Epithelial cell of proximal tubule (primary cell): ENCODE measurements at places on chromosomes 2 and 18. TPM values are rescaled to one million over a fixed set of nuclear protein-coding genes. Genes with fewer than 3 reads are reported as not detected.
A peak's percentile ranks its signal among the peaks of the same experiment; 100 is the strongest.

DNA sequence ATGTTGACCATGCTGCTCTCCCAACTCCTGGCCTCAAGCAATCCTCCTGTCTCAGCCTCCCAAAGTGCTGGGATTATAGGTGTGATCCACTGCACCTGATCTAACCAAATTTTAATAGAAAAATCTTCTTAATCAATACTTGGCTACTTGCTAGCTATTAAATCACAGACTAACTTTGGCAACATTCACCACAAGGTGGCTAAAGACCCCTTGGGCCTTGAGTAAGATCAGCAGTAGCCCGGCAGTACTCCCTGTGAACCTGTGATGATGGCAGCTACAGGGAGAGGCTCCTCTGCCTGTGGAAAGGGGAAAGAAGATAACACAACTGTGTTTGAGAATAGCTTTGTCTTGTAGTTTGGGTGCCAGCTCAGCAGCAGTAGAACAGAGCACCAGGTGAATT is 102.9 kb downstream of the SLC39A10 start:
- no peak for DNase-seq

GRCh38 chr18:71105078-71105819 is 816.4 kb downstream of the SOCS6 start:
- DNase-seq = no peak

The GRB14 gene
- 22.3 and 24.1 TPM in 2 replicates for total RNA-seq

The RFTN2 gene
- total RNA-seq = not detected in 2 replicates

GRCh38 chr2:8234757-8235374 is 447.0 kb upstream of the ID2 start:
- no peak for DNase-seq

GRCh38 chr2:86661333-86661732 is 37.7 kb upstream of the RNF103 start:
- no peak for DNase-seq

- no peak for DNase-seq
Observed at GRCh38 chr2:128436479-128437203, 118.0 kb upstream of the HS6ST1 start.

The FNDC4 gene
- total RNA-seq = 7.3 and 26.6 TPM in 2 replicates

GRCh38 chr18:46917803-46918600 is 600 bp downstream of the KATNAL2 start:
- no peak for DNase-seq

- no peak for DNase-seq
Observed at GRCh38 chr2:115389024-115389423, 946.6 kb downstream of the DPP10 start.

- no peak for DNase-seq
Observed at GRCh38 chr2:46277431-46278190, 19.6 kb upstream of the EPAS1 start.

The MC2R gene
- not detected in 2 replicates for total RNA-seq

DNA sequence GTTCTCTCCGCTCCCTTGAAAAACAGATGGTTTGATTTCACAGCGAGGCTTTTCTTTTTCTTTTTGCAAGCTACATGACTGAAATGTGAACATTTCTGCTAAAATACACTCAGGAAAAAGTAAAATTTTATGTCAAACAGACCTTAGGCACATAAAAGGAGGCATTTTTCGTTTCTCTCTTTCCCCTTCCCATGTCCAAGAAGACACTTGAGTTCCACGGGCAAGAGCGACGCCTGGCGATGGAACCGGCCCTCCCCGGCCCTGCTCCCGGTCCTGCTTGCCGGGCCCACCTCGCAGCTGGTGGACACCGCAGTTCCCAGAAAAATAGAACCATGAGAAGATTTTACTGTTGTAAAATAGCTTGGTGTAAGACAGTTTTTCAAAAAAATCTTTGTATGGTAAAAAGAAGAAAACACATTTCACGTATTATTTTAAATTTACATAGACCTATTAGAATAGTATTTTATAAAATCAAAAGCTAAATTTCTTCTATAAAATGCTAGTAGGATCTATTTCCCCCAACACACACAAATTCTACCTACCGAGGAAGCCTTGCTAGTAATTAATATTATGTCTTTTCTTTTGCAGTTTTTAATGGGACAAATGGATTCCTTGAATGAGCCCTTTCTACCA is 2.3 kb upstream of the ALKAL2 start:
- peak; percentile 50 for DNase-seq

- DNase-seq = no peak
Observed at GRCh38 chr18:10231220-10231619, 223.2 kb upstream of the APCDD1 start.

DNA sequence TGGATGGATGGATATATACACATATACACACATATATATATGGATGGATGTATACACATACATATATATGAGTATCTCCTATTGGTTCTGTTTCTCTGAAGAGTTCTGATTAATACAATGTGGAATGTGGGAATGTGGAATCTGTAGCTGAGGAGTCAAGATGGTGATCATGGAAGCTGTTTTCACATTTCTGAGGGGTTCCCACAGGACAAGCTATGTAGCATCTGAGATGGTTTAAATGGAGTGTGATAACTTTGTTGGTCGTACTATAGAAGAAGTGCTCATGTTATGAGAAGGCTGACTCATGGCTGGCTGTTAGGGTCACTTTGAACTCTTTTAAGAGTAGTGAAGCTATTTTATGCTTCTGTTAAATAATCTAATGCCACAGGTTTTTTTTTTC is 279.7 kb downstream of the MEIS1 start:
- no peak for DNase-seq

The SULT1C2 gene
- 3.2 and 4.3 TPM in 2 replicates for total RNA-seq

DNA sequence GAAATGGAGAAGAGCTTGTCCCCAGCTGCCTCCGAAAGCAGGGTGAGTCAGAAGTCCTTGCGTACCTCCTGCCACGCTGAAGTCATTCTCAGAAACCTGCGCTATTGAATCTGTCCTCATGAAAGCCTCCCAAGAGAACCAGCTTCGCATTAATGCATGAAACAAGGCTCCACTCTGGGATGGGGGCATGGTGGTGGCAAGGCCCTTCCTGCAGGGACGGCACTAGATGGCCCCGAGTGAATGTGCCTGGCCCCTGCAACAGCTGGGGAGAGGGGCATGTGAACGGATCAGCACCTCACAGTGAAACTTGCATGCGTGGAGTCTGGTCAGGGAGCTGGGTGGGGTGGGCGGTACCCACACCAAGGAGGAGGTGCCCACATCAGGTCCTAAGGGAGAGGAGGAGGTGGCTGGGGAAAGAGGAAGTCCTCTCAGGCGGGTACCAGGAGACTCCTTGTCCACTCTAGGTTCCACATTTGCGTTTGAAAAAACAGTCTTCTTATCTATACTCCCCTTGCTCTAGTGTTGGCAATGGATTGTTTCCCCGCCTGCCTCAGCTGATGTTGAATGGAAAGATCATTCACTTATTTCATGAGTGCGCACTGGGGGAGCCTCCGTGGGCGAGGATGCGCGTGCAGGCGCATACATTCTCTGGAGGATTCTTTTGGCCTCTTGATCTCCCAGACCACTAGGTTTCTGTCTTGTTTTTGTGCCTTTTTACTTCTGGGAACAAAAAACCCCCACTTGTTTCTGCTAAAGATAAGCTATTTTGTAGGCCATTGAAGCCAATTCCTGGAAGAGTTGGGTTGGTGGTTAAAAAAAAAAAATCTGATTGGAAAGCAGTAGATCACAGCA is 104.7 kb downstream of the KLHL29 start:
- no peak for DNase-seq

The ASXL3 gene
- total RNA-seq = under 0.01 and 0.23 TPM in 2 replicates

The CRYGB gene
- total RNA-seq = not detected in 2 replicates

DNA sequence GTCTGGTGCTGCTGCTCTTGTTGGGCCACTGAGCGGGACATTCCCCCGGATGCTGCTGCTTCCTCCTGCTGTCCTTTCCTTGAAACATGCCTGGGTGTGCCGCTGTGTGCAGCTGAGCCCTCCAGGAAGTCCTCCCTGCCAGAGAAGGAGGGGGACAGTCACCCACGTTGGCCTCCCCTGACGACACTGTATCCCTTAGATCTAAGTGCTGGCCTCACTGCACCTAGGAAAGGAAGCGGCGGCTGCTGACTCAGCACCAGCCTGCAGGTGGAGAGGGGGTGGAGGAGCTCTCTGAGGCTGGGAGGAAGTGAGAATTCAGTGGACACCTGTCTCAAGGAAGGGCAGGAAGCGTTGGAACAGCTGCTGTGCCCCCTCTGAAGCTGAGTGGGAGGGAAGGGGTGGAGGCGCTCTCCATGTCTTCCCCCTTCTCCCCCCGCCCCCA is 239.8 kb downstream of the HAUS1 start:
- DNase-seq = no peak

DNA sequence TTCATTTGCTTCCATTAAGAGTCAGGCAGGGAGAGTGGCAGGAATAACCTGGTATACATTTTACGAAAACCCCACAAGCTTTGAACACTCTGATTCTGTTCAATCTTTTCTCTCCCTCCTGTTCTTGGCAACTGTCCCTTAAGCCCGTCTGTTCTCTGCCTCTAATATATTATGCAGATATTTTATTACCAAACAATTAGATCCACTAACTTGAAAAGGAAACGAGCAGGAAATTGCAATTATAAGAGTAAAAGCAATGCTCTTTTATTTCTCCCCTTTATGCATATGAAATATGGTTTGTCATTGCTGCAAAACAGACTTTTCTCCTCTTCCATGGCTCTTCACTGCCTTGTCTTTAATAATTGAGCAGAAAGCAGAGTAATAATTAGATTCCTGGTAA is 149.1 kb upstream of the CELF4 start:
- DNase-seq = no peak

GRCh38 chr2:26184121-26184520 is 11.2 kb downstream of the GAREM2 start:
- no peak for DNase-seq

The LYPD6 gene
- total RNA-seq = 7.5 and 7.9 TPM in 2 replicates

The LYG2 gene
- total RNA-seq = not detected in 2 replicates

DNA sequence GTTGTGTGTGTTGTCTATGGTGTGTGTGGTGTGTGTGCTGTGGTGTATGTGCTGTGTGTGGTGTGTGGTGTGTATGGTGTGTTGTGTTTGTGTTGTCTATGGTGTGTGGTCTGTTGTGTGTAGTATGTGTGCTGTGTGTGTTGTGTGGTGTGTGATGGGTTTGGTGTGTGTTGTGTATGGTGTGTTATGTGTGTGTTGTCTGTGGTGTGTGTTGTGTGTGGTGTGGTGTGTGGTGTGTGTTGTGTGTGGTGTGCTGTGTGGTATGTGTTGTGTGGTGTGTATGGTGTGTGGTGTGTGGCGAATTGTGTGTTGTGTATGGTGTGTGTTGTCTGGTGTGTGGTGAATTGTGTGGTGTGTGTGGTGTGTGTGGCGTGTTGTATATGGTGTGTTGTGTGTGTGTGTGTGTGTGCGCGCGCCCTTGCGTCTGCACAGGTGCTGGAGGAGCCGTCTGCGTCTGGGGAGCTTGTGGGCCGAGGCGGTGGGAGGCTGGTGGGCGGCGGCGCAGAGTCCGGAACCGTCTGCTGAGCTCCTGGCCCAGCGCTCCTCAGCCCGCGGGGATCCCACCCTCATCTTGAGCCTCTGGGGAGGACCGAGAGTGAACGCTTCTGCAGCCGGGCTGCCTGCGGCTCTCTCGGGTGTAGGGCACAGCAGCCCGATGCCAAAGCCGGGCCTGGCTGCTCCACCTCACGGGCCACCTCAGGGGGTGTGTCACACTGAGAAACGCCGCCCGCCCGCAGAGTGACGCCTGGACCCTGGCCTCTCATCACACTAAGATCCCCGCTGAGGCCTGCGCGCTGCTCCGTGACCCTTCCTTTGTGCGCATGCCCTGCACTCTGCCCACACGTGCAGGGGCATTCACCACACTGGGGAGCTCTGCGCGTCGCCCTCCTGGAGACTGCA is 8.8 kb upstream of the ADI1 start:
- no peak for DNase-seq
